A549 treated with Hydrocortisone at 1 μM for 4 hours (cell line): ENCODE measurements at places on chromosomes 13 and 19. TPM values are rescaled to one million over a fixed set of nuclear protein-coding genes. Genes with fewer than 3 reads are reported as not detected.

The PSG3 gene
- total RNA-seq, result 0.07 to 0.26 TPM (median 0.09 TPM) in 3 of 5 replicates, not detected in the others

The SPINT2 gene
- 237 to 348 TPM (median 322 TPM) in 5 replicates for total RNA-seq

The SIGLEC8 gene
- total RNA-seq, result not detected in 5 replicates

The MCEMP1 gene
- not detected in 5 replicates for total RNA-seq

The MUC16 gene
- total RNA-seq, result 0.02 to 0.06 TPM (median 0.03 TPM) in 5 replicates

The KRTDAP gene
- not detected in 5 replicates for total RNA-seq

The SMIM24 gene
- total RNA-seq, result 0.80 to 1.4 TPM (median 0.90 TPM) in 5 replicates
